ENCODE measurements at places on chromosomes 7 and 10.

DNA sequence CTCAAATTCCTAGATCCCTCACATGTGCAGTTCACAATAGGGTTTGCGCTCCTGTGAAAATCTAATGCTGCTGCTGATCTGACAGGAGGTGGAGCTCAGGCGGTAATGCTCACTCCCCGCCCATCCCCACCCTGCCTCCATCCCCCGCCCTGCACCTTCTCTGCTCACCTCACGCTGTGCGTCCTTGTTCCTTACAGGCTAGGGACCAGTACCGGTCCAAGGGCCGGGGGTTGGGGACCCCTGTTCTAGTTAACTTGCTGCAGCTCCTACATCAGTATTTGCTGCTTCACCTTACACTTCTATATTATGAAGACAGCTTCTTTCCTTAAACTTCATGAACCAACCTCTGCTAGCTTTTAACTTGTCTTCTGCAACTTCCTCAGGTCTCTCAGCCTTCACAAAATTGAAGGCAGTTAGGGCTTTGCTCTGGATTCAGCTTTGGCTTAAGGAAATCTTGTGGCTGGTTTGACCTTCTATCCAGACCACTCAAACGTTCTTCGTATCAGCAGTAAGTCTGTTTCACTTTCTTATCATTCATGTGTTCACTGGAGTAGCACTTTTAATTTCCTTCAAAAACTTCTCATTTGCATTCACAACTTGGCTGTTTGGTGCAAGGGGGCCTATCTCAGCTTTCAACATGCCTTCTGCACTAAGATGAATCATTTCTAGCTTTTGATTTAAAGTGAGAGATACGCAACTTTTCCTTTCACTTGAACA is 1.7 kb upstream of the TNKS2 start:
- DNase-seq: peak; percentile 25

DNA sequence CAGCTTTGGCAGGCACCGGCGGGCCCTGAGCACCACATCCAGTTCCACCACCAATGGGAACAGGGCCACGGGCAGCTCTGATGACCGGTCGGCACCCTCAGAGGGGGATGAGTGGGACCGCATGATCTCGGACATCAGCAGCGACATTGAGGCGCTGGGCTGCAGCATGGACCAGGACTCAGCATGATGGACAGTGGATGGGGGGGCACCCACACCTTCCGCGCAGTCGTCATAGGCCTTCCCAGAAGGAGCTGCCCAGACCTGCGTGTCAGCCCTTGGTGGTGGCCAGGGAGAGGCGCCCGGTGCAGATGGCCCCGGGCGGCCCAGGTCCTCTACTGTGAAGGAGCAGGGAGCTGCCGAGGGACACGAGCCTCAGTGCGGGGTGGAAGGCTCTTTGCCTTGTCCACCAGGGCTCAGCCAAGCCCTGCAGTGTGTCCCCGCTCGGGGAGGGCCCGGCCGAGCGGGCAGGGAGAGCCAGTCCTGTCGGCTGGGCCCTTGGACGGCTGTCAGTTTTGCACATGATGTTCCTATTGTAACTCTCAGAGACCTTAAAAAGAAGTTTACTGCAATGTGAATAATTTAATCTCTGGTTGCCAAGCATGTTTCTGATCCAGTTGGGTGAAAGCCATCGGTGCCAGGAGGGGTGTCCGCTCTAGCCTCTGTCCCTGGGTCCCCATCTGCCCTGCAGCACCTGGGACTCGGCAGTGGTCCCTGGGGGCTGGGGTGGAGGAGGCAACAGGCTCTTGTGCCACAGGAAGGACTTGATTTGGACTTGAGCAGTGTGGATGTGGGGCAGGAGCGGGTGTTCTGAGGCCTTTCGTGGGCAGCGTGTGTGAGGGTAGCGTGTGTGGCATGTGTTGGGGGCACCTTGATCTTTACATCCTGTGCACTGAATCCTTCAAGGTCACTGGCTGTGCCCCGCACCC is 12.6 kb downstream of the NACAD start:
- DNase-seq: no peak

DNA sequence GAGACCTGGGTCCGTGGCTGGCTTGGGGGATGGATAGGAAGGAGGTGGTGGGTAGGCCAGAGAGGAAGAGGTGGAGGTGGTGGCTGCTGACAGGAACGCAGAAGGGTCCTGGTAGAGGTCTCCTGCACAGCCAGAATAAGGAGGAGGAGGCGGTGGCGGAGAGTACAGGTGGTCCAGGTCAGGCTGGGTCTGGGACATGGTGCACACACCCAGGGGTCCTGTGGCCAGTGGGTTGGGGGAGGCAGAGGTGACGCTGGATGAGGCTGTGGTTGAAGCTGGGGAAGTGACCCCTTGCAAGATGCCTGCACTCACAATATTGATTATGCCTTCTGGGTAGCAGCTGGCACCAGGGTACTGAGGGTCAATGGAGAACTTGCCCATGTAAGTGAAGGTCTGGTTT is 2.2 kb downstream of the EGR2 start:
- no peak for DNase-seq

GRCh38 chr7:46486256-46487206 is 565.5 kb upstream of the IGFBP3 start:
- DNase-seq: no peak

DNA sequence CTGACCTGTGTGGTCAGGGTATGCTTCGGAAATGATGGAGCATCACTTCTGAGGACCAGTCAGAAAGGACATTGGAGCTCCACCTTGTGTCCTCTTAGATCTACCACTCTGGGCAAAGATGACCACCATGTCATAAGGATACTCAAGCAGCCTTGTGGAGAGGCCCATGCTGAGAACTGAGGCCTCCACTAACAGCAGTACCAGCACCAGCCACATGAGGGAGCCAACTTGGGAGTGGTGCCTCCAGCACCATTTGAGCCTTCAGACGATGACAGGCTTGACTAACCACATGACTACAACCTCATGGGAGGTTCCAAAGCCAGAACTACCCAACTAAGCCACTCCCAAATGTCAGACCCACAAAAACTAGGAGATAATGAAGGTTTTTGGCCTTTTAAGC is 116.0 kb downstream of the NPTX2 start:
- no peak for DNase-seq

GRCh38 chr10:113042868-113043267 is 92.8 kb downstream of the TCF7L2 start:
- DNase-seq: no peak

DNA sequence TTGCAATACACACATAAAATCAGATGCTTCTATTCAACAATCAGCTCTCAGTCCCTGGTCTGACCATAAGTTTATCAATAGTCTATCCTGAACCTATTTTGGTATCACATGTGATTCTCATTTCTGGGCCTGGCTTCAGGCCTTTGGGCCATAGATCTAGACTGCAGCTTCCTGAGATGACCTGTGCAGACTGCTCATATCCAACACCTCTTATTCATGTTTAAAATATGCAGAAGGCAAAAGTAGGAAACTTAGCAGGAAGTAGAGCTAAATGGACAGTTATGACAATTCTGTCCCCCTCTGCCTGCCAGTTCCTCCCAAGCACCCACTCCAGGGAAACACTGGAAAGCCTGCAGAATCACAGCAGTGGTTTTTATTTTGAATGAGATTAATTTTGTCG is 53.3 kb downstream of the C7orf25 start:
- no peak for DNase-seq

DNA sequence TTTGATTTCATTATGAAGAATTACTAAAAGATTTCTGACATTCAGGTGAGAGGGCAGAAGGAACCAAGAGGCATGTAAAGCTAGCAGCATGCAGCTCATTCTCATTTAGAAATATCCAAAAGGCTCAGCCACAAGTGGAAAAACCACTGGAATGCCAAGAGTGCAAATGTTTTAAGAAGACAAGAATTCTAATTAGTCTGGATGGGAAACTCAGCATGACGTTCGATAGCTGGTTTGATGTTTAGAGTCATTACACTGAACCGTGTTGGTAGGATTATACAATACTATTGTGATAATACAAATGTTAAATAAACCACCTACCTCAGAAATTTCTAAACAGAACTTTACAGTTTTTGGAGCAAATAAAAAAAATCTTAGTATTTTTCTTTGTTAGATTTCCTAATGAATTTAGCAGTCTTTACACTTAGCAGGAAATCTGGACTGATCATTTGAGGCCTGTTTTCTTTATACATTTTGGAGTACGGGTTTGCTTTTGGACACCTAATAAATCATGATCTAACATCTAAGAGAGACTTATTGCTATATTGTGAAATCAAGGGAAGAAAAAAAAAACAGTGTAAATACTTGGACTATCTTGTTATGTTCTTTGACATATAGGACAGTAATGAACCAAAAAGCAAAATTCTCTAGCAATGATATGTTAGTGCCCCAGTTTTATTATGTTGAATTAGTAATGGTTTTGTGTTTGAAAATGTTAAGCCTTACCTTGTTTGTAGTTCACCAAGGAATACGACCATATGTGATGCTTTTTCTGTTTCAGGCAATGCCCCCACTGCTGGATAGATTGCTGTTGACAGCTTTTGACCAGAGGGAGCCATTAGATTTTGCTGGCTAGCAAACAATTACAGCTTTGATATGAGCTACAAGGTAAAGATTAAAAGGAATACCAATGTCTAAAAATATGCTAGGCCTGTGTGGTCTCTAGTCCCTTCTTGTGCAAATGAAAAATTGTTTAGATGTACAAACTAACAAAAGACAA is 354.1 kb upstream of the SEMA3A start:
- DNase-seq: no peak

DNA sequence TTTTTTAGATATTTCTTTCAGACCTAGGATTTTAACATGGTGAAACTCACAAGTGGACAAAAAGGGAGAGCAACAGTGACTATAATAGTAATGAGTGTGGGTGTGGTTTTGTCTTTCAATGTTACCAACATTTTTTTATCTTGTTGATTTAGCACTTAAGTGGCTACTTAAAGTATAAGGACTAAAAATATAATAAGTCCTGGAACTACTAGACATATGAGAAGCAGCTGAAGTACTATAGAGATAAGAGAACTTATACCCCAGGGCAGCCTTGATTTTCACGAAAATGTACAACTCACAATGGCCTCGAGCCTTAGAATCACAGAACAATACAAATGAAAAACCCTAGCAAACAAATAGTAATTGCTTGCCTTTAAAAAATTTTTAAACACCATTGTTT is 1151.8 kb downstream of the TYW1 start:
- no peak for DNase-seq

Data from hematopoietic multipotent progenitor cell (in vitro differentiated cells).